ENCODE measurements at places on chromosomes 6 and 20. TPM values are rescaled to one million over a fixed set of nuclear protein-coding genes. Genes with fewer than 3 reads are reported as not detected.
A peak's percentile ranks its signal among the peaks of the same experiment; 100 is the strongest.

The AP5S1 gene
- 21.1 TPM for total RNA-seq

The MCHR2 gene
- not detected for total RNA-seq

GRCh38 chr6:147868427-147869190 is 360.1 kb downstream of the SAMD5 start:
- no peak for DNase-seq

- DNase-seq: no peak
These were observed 46.0 kb downstream of the AFDN start for GRCh38 chr6:167872538-167873210.

DNA sequence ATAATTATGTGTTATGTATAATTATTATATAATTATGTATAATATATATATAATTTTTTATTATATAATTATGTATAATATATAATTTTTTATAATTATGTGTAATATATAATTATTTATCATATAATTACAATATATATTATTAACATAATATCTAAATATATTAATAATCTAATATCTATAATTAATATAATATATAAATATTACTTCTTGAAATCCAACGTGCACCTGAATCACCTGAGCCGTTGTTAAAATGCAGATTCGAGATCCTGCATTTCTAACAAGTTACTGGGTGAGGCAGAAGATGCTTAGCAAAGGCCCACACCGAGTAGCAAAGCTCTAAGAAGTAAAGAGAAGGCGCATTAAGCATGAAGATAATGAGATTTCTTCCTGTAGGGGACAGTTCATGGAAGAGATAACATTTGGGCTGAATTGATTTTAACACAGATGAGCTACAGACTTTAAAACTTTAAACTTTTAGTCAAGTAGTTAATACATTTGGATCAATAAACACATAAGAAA is 406.4 kb upstream of the PLCB4 start:
- DNase-seq: no peak

GRCh38 chr6:161736781-161737292 is 463.0 kb upstream of the AGPAT4 start:
- peak; percentile 57 for DNase-seq

GRCh38 chr6:110067837-110068591 is 89.9 kb downstream of the GPR6 start:
- DNase-seq: no peak

The DAAM2 gene
- 1.7 TPM for total RNA-seq

The SERAC1 gene
- 13.5 TPM for total RNA-seq

The KIF6 gene
- 1.3 TPM for total RNA-seq

DNA sequence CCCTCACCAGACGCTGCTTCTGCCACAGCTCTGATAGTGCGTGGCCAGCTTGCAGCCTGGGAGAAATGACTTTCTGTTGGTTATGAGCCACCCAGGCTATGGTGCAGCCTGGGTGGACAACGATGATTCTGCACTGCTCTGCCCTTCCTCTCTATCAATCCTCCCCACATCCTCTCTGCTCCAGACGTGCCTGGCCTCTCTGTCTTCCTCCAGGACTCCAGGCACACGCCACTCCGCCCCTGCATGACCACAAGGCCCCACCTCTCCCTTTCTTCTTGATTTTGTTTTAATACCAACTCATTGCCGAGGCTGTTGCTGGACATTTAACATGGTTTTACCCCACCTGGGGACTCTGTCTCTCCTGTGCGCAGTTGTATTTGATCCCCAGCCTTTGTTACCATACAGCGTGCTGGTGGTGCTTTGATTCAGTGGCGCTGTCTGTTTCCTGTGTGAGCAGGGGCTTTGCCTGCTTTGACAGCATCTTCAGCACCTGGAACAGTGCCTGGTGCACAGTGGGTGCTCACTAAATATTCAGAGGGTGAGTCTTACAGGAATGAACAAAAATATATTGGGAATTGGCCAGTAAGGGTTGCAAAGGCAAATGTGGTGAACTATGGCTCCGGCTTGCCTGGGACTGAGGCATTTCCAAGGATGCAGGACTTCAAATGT is 280.9 kb downstream of the CDH26 start:
- DNase-seq: no peak

The BTN1A1 gene
- total RNA-seq: not detected

DNA sequence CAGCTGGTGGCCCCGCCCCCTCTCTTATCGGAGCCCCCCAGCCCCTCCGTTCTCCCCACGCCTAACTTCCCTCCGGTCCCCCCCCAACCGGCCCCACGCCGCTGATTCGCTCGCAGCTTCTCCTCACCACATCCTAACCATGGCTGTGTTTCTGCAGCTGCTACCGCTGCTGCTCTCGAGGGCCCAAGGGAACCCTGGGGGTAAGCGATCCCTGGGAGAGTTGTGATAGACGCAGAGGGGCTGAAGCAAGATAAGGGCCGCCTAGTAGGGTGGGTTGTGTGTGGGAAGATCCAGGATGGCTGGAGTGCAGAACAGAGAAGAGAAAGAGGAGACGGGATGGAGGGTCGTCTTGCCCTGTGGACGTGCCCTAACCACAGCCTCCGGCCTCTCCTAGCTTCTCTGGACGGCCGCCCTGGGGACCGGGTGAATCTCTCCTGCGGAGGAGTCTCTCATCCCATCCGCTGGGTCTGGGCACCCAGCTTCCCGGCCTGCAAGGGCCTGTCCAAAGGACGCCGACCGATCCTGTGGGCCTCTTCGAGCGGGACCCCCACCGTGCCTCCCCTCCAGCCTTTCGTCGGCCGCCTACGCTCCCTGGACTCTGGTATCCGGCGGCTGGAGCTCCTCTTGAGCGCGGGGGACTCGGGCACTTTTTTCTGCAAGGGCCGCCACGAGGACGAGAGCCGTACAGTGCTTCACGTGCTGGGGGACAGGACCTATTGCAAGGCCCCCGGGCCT is at the start of gene MPIG6B:
Gene MPIG6B, plus strand, starts transcription at position 129 of the 735 bp plus-strand sequence. Its CDS starts 11 bp downstream, at position 140.
- DNase-seq: no peak

DNA sequence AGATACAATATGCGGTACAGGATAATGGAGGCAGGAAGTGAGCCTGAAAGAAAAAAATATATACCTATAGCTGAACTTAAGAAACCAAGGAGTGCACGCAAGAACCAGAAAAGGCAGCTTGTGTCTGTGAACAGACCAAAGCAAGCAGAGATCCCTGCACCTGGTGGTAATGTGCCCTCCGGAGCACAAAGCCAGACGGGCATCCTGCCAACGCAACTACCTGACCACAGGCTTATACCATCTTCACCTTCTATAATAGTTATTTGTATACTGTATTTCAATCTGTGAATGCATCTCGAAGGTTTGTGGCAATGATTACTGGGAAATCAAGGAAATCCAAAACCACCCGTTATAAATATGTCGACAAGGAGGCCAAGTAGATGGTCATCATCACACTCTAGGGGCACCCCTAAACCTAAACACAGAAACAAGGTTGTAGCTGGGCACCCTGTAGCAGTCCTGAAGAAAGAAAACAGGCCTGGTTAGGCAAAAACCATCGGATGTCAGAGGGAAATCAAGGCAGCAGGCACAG is 801 bp downstream of the FBXL4 start:
- peak; percentile 43 for DNase-seq

- DNase-seq: no peak
These were observed 20.4 kb upstream of the MEP1A start for GRCh38 chr6:46772762-46773161.

Data from renal cortical epithelial cell (primary cell).